GM13977 (cell line): ENCODE measurements at places on chromosomes 6 and 20.

- no peak for DNase-seq
Measured at GRCh38 chr20:36856691-36857635, 19.0 kb upstream of the TLDC2 start.

DNA sequence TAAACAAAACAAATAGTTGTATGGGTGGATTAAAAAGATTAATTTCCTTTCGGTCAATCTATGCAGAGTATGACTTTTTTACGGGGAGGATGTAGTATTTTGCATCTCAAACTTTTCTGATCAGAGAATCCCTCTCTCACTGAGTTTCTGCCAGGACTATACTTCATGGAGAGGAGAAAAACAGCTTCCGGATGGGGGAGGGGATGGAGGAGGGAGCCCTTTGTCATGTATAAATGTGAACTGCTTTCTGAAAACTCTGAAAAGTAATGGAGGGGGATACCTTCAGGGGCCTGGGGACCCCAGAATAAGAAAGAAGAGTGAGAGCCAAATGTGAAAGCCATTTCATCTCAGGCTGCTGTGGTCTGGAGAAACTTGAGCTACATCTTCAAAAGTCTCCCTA, 173.1 kb upstream of the KCNK16 start:
- no peak for DNase-seq

DNA sequence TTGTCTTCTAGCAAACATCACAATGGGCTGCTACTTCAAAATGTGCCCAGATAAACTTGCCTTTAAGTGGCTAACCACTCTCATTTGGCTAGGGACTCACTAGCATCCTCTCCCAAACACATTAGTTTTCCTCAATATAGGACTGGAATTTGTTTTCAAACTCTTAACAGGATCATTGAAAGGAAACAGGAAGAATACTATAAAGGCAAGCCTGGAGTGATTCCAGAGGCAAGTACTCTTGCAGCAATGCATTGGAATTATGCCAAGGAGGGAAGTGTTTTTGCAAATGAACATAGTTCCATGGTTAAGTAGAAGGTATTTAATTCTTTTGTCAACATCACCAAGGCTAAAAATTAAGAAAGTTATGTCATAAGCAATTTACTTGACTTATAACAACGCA, 12.2 kb downstream of the EPHA7 start:
- DNase-seq, result no peak

DNA sequence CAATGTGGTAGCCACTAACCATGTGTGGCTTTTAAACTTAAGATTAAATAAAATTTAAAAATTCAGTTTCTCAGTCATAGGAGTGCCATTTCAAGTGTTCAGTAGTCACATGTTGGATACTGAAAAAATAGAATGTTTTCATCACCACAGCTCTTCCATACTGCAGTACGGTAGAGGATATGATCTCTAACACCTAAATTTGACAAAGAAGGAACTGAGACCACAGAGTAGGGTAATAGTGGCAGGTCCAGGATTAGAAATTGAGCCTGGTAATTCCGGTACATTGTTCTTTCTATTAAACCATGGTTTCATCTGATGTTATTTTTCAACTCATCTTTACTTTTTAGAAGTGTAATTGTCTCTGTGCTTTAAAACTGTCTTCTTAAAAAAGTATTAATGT, 104.0 kb downstream of the CD2AP start:
- DNase-seq, result no peak

DNA sequence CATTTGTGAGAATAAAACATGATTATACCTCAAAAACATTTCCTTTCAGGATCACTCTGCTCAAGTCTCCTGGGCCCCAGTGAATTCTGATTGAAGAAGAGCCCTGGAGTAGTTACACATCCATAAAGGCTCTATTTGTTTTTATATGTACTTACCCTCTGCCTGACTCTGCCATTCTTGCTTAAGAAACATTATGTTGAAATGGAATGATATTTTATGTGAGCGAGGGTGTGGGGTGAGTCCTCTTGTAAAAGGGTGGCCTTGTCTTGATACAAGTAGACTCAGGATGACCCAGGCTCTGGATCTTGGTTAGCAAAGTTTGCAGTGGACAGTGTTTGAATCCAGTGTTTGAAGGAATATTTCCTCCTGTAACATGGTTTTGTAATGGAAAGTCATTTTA, 215.4 kb upstream of the PREP start:
- no peak for DNase-seq

GRCh38 chr6:98039443-98039842, 756.4 kb upstream of the MMS22L start:
- no peak for DNase-seq

GRCh38 chr6:88825856-88826255, 137.6 kb downstream of the RNGTT start:
- DNase-seq, result no peak

- no peak for DNase-seq
Measured at GRCh38 chr20:3924304-3925112, 35.3 kb downstream of the PANK2 start.

DNA sequence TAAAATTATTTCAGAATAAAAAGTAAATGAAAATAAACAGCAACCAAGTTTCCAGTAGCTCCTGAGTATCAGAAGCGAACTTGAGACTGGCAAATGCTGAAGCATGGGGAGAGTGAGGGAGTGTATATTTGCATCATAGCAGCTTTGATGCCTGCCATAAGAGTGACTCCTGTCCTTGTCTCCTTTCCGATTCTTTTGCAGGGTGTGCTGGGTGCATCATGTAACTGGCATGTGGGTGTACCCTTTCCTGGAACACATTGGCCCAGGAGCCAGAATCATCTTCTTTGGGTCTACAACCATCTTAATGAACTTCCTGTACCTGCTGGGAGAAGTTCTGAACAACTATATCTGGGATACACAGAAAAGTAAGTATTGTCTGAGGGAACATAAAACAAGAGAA, 117.4 kb downstream of the ADAT2 start:
- DNase-seq, result no peak

DNA sequence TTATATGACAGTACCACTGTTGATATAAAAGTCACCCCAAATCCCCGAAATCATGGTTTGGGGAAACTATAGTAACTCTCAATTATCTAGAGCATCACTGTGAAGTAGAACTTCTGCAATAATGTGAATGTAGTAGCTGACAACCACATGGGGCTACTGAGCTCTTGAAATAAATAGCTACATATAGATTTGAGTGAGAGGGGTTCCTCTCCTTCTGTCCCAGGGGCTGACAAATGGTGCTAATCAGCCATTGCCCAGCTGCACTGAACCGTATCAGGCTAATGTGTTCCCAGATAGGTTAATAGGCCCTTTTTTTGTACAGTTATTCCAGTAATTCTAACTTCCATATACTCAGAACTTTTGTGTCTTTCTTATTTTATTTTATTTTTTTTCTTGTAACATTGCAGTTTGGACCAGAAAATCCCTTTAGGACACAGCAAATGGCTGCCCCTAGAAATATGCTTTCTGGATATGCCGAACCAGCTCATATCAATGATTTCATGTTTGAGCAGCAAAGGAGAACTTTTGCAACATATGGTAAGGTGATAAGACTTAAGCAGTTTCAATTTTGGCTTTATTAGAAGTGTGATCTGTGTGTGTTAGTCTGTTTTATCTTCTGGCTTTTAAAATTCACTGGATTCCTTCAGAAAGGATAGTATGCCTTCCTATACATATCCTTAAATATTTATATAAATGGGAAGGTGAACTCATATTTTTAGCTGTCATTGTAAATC, 21.1 kb downstream of the CDC40 start:
- no peak for DNase-seq

GRCh38 chr20:56762401-56762800, 133.3 kb downstream of the TFAP2C start:
- no peak for DNase-seq

DNA sequence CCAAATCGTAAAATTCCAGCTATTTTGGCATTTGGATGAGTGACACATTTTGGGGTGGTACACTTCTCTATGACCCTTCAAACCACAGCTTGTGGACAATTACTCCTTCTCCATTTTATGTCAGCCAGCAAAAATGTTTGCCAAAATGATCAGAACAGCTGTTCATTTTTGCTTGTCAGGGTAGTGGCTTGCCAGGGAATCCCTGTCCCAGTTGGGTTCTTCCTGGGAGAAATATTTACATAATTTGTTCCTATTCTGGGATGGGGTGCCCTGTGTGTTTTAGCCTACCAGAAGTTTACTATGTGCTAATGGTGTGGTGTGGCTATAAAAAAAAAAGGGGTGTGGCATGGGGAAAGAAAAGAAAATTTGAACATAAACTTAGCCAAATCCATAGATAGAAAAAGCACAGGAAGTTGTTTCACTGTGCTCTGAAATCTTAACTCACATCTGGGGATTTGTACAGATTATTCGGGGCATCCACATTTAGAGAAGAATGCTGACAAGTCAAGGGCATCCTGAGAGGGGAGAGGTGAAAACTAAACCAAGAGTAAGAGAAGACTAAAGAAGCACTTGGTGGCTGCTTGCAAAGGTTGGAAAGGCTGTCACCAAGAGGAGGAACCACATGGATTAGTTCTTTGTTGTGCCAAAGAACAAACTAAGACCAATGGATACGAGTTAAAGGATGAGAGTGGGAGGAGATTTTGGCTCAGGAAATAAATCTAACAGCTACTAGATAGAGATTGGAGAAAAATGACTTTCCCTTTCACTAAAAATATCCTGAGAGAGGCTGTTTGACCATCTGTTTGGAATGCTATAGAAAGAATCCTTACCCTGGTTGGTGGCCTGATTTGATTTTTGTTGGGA, 55.2 kb upstream of the RBM24 start:
- DNase-seq, result no peak

DNA sequence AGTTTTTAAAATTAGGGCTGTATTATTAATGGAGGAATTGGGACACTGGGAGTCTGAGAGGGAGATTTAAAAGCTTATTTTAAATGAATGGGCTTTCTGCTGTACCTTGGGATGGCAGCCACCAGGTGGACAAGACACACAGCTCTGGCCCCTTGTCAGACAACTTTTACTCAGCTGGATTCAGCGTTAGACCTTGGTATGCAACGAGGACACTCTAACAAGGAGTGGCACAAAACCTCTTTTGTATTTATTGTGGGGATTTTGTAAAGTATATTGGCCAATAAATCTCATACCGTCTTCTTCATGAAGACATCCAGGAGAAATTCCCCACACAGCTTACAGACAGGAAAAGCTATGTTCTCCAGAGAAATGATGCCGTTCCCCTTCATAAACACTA, 105.7 kb downstream of the LCA5 start:
- DNase-seq, result no peak

- no peak for DNase-seq
Measured at GRCh38 chr6:158122048-158122447, 46.0 kb downstream of the SERAC1 start.

DNA sequence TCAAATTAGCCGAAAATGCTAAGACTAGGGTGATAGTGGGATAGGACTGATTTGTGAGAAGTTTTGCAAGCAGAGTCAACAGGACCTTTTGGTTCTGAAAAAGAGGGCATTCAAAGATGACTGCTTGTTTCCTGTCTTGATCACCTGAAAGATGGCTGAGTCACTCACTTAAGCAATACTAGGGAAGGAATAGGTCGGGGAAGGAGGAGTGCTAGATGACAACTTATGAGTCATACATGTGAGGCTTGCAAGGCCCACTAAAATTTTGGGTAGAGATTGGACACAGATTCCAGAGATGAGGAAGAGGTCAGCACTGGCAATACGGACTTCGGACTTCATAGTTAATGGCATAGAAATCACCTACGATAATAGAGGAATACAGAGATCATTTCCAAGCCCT, 89.2 kb downstream of the FAM83B start:
- DNase-seq, result no peak

- no peak for DNase-seq
Measured at GRCh38 chr6:132011582-132011981, 60.4 kb upstream of the CCN2 start.

DNA sequence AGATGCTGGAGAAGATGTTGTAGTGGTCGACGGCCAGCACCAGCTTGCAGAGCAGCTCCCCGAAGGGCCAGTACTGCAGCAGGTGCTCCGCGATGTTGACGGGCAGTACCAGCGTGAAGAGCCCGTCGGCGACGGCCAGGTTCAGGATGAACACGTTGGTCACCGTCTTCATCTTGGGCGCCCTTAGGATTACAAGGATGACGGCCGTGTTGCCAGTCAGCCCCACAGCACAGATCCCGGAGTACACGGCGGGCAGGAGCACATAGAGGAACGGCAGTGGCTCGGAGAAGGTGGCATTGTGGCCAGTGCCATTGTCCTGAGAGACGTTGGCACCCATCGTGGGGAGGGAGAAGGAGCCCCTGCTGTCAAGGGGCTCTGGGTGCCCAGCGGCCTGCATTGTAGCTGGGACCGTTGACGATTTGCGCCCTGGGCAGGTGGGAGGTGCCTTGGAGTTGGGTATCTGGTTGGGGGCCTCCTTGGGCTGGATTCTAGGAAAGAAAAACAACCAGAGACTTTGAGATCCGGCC, 867 bp downstream of the NPBWR2 start:
- DNase-seq, result no peak

DNA sequence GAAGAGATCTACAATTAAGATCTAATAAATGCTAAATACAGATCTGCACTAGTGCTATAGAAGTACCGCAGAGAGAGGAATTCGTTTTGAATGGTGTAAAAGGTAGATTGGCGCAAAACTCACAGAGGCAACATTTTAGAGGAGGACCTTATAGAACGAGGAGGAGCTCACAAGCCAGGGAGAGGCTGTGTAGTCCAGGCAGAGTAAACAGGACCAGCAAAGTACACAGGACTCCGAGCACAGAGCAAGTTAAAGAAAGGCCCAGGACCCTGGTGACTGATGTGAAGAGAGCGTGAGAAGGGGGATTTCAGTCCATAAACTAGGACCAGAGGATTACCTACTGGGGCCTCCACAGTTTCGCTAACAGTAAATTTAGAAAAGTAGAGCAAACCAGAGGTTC, 202.3 kb downstream of the FOXC1 start:
- DNase-seq, result no peak

- DNase-seq, result no peak
Measured at GRCh38 chr6:118187568-118188164, 280.6 kb downstream of the SLC35F1 start.

- no peak for DNase-seq
Measured at GRCh38 chr20:62571669-62572344, 70.5 kb upstream of the SLCO4A1 start.

DNA sequence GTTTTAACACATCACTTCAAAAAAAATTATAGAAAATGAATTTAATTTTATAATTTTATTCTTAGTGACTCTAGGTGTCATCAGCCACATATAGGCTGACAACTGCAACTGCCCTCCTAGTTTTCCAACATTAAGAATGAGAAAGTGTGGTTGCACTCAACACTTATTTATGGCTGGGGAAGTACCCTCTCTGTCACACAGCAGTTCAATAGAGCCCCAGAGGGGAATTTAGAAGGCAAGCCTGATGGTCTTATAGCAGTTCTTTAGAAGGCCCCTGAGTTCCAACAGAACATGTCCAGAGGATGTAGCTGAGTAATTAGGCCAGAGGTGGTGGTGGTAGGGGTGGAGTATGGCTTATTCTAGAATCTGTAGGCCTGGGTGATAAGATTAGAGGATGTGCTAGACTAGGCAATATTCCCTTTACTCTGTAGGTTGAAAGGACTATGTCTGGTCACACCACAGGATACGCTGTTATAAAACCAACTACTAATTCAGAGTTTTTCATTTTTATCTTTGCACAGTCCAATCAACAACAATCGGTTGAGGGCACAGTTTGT, 226.5 kb upstream of the CITED2 start:
- DNase-seq, result peak; percentile 59
